GM18507 (cell line): ENCODE measurements at places on chromosomes 1 and 21.

GRCh38 chr21:41011098-41011731 lies 156.7 kb upstream of the BACE2 start:
- DNase-seq: no peak

GRCh38 chr1:78436961-78437360 lies 53.8 kb upstream of the PTGFR start:
- no peak for DNase-seq

GRCh38 chr1:27011058-27011764 lies 1.4 kb downstream of the TENT5B start:
- no peak for DNase-seq

DNA sequence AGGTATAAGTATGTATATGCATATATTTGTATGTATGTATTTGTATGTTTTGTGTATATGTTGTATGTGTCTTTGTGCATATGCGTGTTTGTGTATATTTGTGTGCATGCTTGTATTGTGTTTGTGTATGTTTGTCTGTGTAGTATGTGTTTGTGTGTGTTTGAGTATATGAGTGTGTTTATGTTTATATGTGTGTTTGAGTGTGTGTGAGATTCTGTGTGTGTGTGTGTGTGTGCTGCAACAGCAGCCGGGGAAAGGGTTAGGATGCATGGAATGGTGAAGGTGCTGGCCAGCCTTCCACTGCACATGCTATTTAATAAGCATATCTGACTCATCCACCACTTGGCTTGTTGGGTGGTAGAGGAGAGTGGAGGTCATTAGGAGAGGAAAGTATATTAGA lies 46.6 kb upstream of the RAB4A start:
- no peak for DNase-seq

- DNase-seq: no peak
Measured at GRCh38 chr1:156751451-156751756, at the start of gene HDGF. HDGF (minus strand) TSS chr1:156751675; CDS start chr1:156751429, 246 bp downstream.

GRCh38 chr1:37035014-37035691 lies 838 bp upstream of the GRIK3 start:
- no peak for DNase-seq

- DNase-seq: no peak
Measured at GRCh38 chr1:240399381-240399780, 212.6 kb downstream of the GREM2 start.

- DNase-seq: no peak
Measured at GRCh38 chr1:40094466-40095110, 2.5 kb downstream of the PPT1 start.

- DNase-seq: no peak
Measured at GRCh38 chr1:3073489-3074296, 4.7 kb downstream of the PRDM16 start.

- no peak for DNase-seq
Measured at GRCh38 chr1:2203671-2204414, 9.3 kb upstream of the FAAP20 start.

GRCh38 chr1:19010503-19010902 lies 54.0 kb upstream of the IFFO2 start:
- no peak for DNase-seq

DNA sequence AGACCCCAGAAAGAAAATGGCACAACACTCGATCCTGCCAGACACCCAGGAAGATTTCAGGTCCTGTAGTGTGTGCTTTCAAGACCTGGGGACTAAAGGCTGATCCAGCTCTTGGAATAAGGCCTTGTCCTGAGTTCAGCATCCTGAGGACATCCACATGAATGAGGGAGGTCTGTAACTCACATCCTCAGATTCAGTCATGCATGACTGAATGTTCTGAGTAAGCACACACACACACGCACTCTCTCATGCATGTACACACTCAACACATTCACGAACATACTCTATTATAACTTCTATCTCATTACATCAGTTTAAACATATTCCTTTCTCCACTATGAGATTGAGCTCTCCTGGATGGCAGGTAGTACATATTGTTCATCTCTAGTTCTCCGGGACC lies 273.4 kb upstream of the BEND5 start:
- no peak for DNase-seq

DNA sequence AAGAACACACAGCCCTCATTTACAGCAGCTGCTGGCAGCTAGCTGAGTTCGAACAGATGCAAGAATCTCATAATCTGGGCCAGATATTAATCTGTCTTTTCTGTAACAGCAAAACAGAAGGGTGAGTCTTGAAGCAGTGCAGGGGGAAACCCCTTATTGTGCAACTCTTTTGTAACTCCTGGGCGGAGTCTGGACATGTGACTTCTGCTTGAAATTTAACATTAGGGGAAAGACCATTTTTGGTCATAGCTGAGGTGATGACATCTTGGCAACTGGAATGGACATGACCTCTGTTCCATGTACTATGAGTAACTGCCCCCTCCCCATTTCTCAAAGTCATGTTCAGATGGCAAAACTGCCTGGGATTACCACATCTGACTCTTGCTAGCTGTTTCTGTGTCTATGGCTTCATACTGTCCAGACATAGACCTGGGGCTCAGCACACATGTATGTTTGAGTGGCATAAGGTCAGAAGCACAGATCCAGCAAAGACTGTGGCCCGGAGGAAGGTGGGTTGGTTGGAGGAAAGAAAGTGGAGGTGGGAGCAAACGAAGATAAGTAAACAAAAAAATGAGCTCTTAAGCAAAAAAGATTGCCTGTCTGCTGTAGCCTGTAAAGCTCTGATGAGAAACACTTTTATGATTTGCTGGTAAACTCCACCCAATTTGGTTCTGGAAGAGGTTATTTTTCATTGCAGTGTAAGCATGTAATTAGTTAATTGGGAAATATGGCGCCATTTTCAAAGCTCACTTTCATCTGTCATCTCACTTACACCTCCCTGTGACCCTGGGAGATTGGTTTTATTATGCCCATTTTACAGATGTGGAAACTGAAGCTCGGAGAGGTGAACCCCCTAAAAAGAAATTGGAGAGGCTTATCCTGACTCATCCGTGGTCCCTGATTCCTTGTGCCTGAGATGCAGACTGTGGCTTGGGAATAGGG lies 26.1 kb downstream of the ETS2 start:
- DNase-seq: peak; percentile 23

DNA sequence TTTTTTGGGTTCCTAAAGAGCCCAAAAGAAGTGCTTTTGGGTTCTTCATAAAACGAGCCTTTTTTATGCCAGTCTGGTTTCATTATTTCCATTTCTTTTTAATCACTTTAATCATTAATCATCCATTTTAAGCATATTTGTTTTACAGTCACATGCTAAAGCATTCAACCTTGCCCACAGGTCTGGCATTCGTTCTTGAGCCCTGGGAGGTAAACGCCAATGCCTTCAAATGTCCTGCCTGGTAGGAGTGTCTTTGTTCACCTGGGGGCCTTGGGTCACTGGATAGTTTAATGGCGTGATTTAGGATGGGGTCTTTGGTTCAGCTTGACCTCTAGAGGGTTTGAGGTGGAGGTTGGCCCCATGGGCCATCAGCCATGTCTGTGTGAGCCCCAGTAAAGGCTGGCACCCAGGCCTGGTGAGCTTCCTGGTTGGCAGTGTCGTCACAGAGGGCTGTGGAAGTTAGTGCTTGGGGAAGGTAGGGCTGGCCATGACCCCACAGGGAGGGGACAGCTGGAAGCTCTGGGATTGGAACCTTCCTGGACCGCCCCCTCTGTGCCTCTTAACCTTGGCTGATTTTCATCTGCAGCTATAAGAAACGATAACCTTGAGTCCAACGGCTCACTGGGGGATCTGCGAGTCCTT lies 20.2 kb downstream of the C1orf174 start:
- DNase-seq: no peak

DNA sequence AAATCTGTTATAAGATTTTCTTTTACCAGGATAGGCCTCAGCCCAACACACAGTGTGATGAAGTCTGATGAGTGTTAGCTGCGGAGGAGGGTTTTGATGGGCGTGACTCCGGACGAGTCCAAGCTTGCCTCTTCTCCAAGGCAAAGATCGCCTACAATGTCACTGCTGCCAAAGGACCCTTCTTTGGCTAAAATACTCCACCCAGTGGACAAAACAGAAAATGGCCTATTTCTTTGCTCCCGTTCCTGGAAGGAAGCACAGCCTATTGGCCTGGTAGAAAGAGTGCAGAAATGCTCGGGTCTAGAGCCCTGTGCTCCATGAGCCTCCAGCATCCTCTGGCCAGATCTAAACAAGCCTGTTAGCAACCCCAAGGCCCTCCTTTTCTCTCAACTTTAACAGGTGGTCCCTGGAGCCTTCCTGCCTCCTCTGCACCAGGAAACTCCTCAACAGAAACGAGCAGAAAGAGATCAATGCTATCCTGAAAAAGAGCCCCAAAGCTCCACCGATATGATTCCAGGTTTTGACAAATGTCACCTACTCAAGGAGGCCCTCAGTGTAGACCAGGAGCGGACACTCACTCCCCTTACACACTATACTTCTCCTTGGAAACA lies 3.4 kb upstream of the CASQ2 start:
- DNase-seq: peak; percentile 53

- no peak for DNase-seq
Measured at GRCh38 chr1:147736883-147737282, 23.5 kb downstream of the GJA5 start.

GRCh38 chr1:95388031-95388430 lies 154.0 kb downstream of the RWDD3 start:
- DNase-seq: no peak

DNA sequence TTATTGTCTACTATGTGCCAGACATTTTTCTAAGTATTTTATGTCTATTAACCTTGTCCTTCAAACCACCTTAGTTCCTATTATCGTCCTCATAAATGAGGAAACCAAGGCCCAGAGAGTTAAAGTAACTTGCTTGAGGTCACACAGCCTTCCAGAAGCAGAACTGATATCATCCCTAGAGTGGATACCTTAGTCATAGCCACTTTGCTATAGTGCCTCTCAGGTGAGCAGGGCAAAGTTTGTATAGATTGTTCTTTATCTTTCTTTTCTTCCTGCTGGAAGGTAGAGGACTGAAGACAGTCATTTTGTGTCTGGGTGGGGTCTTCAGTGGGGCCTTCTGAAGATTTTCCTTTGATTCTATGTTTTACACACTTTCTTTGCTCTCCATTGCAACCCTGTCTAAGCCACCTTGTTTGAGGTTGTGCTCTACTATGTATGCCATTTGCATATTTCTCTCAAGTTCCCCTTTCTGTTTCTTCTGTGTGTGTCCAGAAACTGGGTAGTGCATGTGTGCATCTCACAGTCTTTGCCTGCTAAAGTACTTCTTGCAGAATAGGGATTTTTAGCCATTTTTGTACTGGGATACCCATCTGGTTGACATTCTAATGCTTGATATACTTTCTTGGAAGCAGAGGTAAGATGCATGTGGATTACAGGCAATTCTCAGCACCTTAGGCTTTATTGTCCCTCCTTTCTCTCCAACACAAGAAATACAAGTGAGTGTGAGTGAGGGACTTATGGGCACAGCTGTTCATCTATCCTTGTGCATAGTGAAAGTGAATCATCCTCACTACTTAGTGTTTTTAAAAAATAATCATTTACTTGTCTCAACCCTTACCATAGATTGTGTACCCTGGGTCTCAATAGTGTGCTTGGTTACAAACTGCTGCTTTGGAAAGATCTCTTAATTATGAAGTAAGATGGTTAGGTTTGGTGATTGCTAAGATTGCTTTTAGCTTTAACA lies 207.6 kb upstream of the HMCN1 start:
- DNase-seq: no peak

GRCh38 chr1:44418022-44418673 lies 13.1 kb downstream of the RNF220 start:
- no peak for DNase-seq

DNA sequence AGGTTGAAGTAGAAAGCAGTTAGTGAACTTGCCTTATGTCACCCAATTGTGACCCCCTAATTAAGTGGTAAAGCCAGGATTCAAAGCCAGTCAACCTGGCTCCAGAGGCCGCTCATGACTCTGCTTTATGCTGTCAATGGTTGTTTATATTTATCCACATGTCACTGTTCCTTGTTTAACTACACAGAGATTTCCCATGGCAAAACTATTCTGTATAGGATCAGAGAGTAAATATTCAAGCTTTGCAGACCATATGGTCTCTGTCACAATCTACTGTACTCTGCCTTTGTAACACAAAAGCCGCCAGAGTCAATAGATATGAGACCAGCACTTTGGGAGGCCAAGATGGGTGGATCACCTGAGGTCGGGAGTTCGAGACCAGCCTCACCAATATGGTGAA lies 371.7 kb upstream of the PTBP2 start:
- no peak for DNase-seq

- no peak for DNase-seq
Measured at GRCh38 chr1:108585313-108585712, 25.4 kb downstream of the EEIG2 start.

DNA sequence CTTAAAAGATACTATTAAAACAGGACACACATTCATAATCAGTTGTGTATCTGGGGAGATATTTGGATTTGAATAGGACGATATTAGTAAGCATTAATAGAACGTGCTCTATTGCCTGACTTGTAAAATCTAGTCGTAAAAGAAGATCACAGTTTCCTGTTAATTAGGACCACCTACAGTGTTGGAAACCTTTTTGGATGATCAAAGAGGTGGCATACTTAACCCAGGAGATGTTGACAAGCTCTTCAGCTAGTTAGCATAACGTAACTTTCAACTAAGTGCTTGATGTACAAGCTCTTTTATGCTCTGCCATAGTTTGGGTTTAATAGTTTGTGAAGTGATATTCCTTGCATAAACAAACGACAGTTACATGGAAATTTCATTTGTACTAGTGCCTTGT lies 293.3 kb upstream of the NR5A2 start:
- DNase-seq: no peak

- DNase-seq: no peak
Measured at GRCh38 chr1:178143730-178144690, 50.1 kb downstream of the RASAL2 start.

- DNase-seq: no peak
Measured at GRCh38 chr1:180229483-180230415, at the start of gene LHX4. LHX4 (plus strand) TSS chr1:180230264; CDS start chr1:180230530, 266 bp downstream.
